ENCODE measurements at places on chromosomes 3 and 15. TPM values are rescaled to one million over a fixed set of nuclear protein-coding genes. Genes with fewer than 3 reads are reported as not detected.

FMN1 gene
- total RNA-seq, result 14.9 TPM

- H3K36me3 ChIP-seq, result no peaks in the 10 kb centered on the region
- no peaks in the 10 kb centered on the region for H3K27me3 ChIP-seq
- no peaks in the 10 kb centered on the region for H3K4me1 ChIP-seq
These were observed 44.2 kb upstream of the ACP3 start for GRCh38 chr3:132273036-132273435.

GRCh38 chr3:177448987-177449359, 251.7 kb upstream of the TBL1XR1 start:
- no peak for DNase-seq
- H3K36me3 ChIP-seq, result no peaks in the 10 kb centered on the region
- peak overlapping the region; percentile 72 for H3K27ac ChIP-seq

GRCh38 chr3:116038968-116039650, 406.2 kb downstream of the LSAMP start:
- no peak overlapping the region for H3K4me3 ChIP-seq
- H3K27ac ChIP-seq, result no peak overlapping the region
- no peaks in the 10 kb centered on the region for H3K4me1 ChIP-seq

- no peaks in the 10 kb centered on the region for H3K4me1 ChIP-seq
- H3K27me3 ChIP-seq, result no peaks in the 10 kb centered on the region
- DNase-seq, result no peak
- H3K27ac ChIP-seq, result no peak overlapping the region
- no peaks in the 10 kb centered on the region for H3K36me3 ChIP-seq
These were observed 14.1 kb upstream of the TMEM40 start for GRCh38 chr3:12773030-12773709.

All from T-cell (primary cell).